ENCODE measurements at places on chromosomes 7 and 10.

DNA sequence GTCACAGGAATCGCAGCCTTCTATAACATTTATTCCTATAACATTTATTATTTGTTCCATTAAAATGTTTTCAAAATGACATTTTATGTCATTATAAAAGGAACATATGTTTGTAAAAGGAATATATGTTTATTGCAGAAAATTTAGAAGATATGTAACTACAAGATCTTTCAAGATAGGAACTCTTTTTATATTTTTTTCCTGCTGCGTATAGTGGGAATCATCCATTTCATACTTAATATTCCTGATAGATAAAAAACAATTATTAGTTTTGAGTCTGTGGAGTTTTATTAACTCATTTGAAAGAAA is 55.6 kb downstream of the CCNY start:
- DNase-seq: no peak

GRCh38 chr10:19778996-19779395 is 37.2 kb upstream of the PLXDC2 start:
- DNase-seq: no peak

DNA sequence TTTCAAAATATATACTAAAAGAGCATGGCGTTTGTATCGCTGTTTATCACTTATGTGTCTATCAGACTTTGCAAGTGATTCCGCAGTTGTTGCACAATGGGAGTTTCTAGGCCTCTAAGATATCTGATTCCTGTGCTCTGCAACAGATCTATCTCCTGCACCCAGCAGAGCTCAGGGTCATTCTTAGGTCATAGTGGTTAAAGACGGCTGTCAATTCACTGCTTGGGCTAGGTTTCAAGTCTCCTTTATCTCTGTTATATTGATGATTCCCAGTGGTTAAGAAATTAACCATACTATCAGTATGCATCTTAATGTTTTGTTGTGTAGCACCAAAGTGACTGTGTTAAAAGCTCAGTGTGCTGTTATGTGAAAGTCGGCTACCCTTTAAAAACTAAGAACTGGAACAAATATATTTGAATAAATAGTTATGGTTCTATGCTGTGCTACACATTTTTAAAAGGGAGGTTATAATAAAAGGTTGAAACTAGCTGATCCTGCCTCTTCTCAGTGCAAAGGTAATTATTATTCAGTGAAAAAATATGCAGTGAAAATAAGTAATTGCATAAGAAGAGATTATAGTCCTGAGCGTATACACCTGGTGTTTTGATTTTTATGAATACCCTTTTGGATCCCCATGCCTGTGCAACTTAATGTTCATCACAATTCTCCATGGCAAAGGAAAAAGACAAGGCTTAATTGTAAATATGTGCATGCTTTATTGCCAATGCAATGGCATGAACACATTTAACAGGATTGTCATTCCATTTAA is 24.0 kb downstream of the HOXA1 start:
- DNase-seq: no peak

- DNase-seq: no peak
These were observed 45.5 kb upstream of the SLC29A4 start for GRCh38 chr7:5237286-5237685.

DNA sequence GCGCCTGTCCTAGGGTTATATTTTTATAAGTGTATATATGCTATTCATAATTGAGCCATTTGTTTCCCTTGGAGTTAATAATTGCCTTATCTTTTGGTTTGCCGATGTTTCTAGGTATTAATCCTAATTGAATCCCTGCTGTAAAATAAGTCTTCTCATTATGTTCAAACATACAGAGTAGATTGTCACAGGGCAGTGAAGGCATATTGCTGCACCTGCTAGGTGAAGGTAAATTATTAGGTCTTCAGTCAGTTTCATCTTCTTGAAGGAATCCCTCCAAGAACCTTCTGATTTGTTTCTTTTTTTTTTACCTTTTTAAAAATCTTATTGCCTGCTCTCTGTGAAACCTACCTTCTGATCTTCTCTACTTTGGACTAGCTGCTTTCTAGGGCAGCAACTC is 17.9 kb upstream of the AGFG2 start:
- DNase-seq: no peak

DNA sequence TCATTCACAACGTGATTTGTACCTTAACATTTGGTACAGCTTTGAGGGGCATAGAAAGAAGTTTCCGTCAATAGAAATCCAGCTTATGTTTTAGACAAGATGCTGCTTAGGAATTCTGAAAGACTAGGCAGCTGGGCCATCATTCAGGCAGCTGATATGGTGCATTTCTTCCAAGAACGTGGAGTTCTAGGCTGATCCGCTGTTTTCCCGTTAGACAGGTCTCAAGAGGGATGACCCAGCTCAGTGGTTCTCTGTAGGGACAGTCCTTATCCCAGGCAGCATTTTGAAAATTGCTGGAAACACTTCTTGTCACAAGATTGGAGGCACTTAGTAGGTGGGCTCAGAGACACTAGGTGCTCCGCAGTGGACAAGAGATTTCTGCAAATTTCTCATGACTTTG is 242.7 kb upstream of the FOXK1 start:
- DNase-seq: no peak

- no peak for DNase-seq
These were observed 1.6 kb downstream of the PDGFA start for GRCh38 chr7:517774-518629.

DNA sequence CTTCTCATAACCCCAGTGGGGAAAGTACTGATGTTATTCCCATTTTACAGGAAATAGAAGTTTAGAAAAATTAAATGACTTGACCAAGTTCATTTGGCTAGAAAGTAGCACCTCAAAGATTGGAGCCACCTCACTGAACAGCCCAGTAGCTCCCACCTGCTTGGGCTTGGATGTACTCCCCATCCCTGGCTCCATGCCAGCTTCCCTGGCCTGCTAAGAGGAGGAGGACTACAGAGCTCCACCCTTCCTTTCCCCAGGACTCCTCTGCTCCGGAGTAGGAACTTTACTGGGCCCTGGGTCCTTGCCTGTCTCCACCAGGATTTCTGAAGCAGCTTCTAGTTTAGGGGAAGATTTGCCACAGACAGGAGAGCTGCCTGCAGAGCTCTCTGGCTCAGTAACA is 3.1 kb downstream of the HPS6 start:
- no peak for DNase-seq

DNA sequence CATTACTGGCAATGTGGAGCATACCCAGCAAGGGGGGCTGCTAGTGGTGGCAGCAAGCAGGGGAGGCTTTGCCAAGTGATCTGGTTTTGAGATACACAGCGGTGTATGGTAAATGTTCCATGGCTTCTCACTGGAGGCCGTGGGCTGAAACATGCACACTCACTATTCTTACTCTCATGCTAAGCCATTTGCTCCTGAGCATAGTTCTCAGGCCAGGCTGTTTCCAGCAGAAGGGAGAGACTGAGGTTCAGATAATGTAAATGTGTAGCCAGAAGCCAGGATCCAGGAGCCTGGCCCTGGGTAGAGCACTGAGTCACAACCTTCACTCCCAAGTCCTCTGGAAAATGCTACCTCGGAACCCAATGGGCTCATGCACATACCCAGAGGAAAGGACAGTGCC is 757.9 kb downstream of the GRID1 start:
- DNase-seq: no peak

DNA sequence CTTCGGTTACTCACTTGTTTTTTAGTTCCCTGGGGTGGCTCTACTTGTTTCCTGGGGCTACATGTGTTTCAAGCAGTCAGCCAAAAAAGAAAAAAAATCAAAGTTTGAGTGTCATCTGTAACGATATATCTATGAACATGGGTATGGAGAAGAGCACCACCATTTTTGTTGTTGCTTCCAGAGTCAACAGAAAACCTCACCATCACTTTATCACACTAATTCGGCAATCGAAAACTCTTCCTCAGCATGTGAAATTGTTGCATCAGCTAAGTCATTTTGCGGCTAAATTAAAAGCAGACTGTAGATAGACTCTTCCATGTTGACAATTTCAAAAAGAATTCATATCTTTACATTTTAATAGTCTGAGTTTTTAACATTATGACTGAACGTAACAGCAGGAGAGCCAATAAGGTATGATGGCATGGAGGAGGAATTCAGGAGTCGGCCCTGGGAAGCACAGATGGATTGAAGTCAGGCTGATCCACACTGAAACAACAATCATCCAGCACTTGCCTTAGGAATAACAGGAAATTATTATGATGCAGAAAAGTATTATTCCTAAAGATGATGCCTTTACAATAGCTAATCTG is 455.7 kb upstream of the KLF6 start:
- no peak for DNase-seq

GRCh38 chr10:96708456-96708855 is 11.9 kb downstream of the PIK3AP1 start:
- no peak for DNase-seq

GRCh38 chr7:37354656-37355131 is 94.0 kb downstream of the ELMO1 start:
- no peak for DNase-seq

DNA sequence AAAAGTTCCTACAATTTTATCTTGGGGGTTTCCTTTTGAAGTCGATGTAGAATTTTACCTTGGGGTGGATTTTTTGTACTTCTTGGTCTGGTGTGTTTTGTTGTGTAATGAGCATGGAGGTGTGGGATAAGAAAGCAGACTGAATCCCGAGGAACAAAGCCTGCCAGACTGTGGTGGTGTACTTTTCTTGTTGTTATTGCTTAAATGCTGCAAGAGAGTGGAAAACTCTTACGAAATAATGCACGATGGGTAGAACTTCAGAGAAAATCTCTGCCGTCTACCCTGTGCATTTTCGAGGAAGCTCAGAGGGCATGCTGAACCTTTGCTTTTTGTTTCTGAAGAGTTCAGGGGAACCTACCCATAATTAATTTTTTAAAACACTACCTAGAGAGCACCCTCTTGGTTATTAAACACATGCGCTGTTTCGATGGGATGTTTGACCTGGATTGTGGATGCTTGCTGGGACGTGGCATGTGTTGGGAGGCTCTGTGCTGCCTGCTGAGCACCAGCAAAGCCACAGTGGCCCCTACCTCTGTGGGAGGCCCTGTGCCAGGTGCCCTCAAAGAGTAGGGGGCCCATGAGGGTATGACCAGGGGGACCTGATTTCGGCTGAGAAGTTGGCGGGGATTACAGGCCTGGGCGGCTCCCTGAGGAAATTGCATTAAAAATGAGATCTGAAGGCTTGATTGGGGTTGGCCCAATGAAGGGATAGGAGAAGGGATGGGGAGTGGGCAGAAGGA is 94.1 kb downstream of the TCF7L2 start:
- DNase-seq: no peak

DNA sequence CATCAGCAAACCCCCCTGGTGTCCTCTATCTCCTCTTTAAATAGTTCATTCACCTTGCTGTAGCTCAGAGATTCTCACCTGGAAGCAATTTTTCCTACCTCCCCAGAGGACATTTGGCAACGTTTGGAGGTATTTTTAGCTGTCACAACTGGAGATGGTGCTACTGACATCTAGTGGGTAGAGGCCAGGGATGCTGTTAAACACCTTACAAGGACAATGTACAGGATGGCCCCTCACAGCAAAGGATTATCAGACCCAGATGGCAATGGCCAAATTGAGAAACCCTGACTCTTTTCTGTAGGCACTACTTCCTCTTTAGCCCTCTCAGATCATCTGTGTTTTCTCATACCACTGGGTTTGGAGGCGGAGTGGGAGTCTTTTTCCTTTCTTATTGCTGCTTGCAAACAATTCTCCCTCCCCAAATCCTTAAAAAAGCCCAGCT is 13.2 kb upstream of the TRA2A start:
- DNase-seq: peak; percentile 40

- DNase-seq: no peak
These were observed 265.8 kb downstream of the EXOC4 start for GRCh38 chr7:133518718-133519117.

- DNase-seq: no peak
These were observed 1.9 kb upstream of the EBF3 start for GRCh38 chr10:129965959-129966358.

- no peak for DNase-seq
These were observed 35.8 kb downstream of the ZFAND2A start for GRCh38 chr7:1124164-1124563.

DNA sequence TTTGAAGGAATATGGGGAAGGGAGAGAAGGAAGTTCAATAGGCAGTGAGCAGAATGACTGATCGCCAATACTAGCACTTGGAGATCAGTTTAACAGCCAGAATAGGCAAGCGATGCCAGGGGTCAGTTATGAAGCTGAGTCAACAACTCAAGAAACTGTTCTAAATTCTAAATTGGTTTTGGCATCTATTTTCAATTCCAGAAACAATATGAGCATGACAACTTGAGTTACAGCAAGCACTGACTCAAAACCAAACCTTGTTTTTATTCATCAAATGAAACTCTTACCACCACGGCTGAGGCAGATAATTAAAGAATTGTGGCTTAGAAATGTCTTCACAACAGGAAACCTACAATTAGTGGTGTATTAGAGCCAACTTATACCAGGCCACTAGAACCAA is 180.5 kb upstream of the ASAH2 start:
- no peak for DNase-seq

DNA sequence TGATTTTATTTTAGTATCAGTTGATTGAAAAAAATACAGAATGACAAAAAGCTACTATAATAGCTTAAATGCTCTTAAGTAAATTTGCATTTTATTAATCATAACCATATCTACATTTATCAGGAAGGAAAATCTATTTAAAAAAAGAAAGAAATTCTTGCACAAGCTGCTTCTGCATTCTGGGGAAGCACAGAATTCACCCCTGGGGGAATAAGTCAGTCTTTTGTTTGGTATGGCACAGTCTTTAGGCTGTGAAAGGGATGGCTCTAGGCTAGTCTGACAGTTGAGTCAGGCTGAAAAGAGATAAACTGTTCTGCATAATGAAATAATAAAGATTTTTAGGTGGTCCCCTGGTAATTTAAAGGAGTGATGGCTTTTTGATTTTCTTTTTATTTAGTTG is 37.9 kb downstream of the HTR7 start:
- no peak for DNase-seq

GRCh38 chr10:11906714-11907113 is 83.6 kb downstream of the PROSER2 start:
- no peak for DNase-seq

GRCh38 chr10:103620352-103620740 is 126.8 kb downstream of the NEURL1 start:
- DNase-seq: no peak

GRCh38 chr7:92255308-92255707 is 9.5 kb downstream of the ANKIB1 start:
- DNase-seq: no peak

- no peak for DNase-seq
These were observed 97.5 kb downstream of the FAM53B start for GRCh38 chr10:124646483-124647352.

GRCh38 chr7:133371616-133372015 is 118.7 kb downstream of the EXOC4 start:
- no peak for DNase-seq

- no peak for DNase-seq
These were observed 61.2 kb upstream of the ABLIM1 start for GRCh38 chr10:114719311-114719710.
